ENCODE measurements at places on chromosomes 6 and 20. TPM values are rescaled to one million over a fixed set of nuclear protein-coding genes. Genes with fewer than 3 reads are reported as not detected.

DNA sequence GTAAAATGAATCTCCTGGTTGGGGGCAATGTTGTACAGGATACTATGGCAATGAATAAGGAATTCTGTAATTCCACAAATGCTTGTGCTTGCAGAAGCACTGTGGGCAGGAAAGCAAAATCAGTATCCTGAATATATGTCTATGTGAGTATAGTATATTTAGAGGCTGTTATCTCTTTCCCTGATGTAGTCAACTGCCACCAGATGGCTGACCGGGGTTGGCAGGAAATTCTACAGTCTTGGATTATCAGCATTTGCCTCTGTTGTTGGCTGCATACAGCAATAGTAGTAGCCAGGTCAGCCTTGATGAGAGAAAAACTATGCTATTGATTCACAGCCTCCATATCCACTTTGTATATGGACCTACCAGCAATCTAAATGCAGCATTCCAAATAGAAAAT is 425.1 kb upstream of the JAG1 start:
- no peaks in the 10 kb centered on the region for H3K4me1 ChIP-seq
- no peaks in the 10 kb centered on the region for H3K27me3 ChIP-seq
- no peak overlapping the region for H3K27ac ChIP-seq
- DNase-seq: no peak
- H3K36me3 ChIP-seq: no peaks in the 10 kb centered on the region

GRCh38 chr6:56459030-56459805 is 183.5 kb downstream of the DST start:
- no peak overlapping the region for H3K4me3 ChIP-seq
- no peak for DNase-seq
- H3K4me1 ChIP-seq: no peaks in the 10 kb centered on the region
- H3K27ac ChIP-seq: no peak overlapping the region
- no peaks in the 10 kb centered on the region for H3K36me3 ChIP-seq
- no peaks in the 10 kb centered on the region for H3K27me3 ChIP-seq

- no peaks in the 10 kb centered on the region for H3K4me1 ChIP-seq
- no peak for DNase-seq
- no peak overlapping the region for H3K4me3 ChIP-seq
- H3K36me3 ChIP-seq: no peaks in the 10 kb centered on the region
- H3K27me3 ChIP-seq: peaks cover 48% of the 10 kb centered on the region
- H3K27ac ChIP-seq: no peak overlapping the region
Measured at GRCh38 chr6:44024574-44025219, 102.6 kb downstream of the MRPL14 start.

DNA sequence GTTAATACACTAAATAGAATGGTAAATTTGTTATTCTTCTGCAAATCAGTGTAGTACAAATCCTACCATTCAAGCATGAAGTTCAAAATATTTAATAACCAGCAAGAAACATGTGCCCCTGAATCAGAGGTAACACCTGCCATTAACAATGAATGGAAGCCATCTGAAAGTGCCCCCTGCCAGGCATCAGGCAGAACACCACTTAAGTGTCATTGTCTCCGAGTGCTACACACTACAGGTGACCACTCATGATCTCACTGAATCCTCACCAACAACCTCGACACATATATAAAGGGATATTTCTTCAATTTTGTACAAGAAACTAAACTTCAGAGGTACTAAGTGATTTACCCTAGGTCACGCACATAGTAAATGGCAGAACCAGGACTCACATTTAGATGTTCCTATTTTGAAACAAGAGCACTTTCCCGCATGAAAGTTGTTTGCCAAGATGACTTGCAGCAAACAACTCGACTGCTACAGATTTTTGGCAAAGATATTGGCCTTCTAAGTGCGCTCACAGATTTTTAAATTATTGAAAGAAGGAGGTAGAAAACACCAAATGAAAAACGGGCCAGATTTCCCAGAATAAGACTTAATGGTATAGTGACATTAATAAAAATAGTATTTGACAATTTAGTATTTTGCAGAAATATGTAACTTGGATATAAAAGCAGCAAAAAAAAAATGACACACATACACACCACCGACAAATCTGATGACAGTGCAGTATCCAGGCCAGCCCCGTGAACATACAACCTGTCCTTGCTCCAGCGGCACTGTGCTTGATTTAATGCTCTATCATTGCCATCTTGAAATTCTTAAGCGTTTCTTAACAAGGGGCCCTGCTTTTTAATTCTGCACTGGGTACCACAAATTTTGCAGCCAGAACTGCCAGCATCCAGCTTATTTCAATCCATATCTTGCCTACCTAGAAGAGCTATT is 274.5 kb downstream of the ALDH8A1 start:
- no peak overlapping the region for H3K4me3 ChIP-seq
- no peaks in the 10 kb centered on the region for H3K27me3 ChIP-seq

RBPJL gene
- total RNA-seq: not detected

- peak overlapping the region; percentile 89 for H3K27ac ChIP-seq
- H3K36me3 ChIP-seq: peaks cover 7% of the 10 kb centered on the region
- no peak overlapping the region for H3K4me3 ChIP-seq
Measured at GRCh38 chr6:52389264-52389625, 27.3 kb downstream of the PAQR8 start.

DNA sequence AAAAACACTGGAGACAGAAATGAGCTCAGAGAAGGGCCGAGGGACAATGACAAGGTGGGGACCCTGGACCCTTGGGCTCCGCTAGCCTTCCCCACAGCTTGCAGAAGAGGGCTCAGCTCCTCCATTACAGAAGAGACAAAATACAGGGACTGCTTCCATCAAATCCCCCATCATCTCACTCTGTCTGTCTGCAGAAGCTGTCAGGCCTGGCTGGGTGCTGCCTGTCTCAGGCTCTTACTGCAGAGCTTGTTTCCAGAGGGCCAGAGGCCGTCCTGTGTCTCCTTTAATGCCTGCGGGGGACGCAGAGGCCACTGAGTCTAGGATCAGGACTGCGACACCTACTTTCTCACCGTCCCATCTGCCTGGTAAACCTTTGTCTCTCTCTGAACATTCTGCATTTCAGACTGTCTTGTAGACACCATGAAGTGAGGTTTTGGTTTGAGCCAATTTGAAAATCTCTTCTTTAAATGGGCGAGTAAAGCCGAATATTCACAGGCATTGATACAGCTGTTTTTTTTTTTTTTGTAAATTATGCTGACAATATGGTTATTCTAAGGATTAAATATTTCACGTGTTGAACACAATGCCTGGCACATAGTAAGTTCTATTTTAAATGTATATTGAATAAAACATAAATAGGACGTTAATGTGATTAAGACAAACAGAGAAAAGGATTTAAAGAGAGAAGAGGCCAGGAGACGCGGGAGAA is 28.3 kb downstream of the RNASET2 start:
- H3K4me3 ChIP-seq: no peak overlapping the region
- DNase-seq: no peak
- H3K36me3 ChIP-seq: peaks cover 28% of the 10 kb centered on the region
- no peaks in the 10 kb centered on the region for H3K27me3 ChIP-seq
- no peak overlapping the region for H3K27ac ChIP-seq

GRCh38 chr6:157762636-157763035 is 60.4 kb upstream of the SNX9 start:
- H3K36me3 ChIP-seq: no peaks in the 10 kb centered on the region
- peaks cover 59% of the 10 kb centered on the region for H3K4me1 ChIP-seq
- no peak overlapping the region for H3K27ac ChIP-seq
- peak; percentile 48 for DNase-seq

DNA sequence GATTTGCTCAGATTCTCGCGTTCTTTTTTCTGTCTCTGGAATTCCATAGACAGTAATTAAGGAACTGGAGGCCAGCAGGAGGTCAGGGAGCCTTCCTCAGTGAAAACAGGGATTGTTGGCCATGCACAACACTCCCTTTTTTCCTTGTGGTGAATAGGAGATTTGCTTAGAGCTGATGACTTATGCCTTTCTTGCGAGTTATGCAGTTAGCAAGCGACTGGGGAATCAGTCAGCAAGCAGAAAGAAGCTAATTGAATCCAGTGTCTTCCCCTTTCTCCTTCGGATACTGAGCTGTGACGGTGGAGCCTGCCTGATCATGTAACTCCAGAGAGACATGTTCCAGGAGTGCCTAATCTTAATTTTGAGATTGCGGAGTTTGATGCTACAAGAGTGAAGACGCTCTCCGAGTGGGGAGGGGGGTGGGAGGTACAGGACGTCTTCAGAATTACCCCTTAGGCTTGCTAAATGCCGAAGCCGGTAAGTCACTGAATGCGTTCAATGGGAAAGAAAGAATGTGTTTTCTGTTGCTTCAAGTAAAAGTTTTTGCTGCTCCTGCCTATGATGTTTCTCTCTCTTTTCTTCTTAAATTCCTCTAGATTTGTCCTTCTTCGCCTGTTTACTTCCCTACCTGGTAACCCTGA is 165.9 kb downstream of the SASH1 start:
- DNase-seq: no peak
- H3K4me1 ChIP-seq: no peaks in the 10 kb centered on the region
- no peaks in the 10 kb centered on the region for H3K27me3 ChIP-seq
- H3K36me3 ChIP-seq: no peaks in the 10 kb centered on the region
- H3K4me3 ChIP-seq: no peak overlapping the region

DNA sequence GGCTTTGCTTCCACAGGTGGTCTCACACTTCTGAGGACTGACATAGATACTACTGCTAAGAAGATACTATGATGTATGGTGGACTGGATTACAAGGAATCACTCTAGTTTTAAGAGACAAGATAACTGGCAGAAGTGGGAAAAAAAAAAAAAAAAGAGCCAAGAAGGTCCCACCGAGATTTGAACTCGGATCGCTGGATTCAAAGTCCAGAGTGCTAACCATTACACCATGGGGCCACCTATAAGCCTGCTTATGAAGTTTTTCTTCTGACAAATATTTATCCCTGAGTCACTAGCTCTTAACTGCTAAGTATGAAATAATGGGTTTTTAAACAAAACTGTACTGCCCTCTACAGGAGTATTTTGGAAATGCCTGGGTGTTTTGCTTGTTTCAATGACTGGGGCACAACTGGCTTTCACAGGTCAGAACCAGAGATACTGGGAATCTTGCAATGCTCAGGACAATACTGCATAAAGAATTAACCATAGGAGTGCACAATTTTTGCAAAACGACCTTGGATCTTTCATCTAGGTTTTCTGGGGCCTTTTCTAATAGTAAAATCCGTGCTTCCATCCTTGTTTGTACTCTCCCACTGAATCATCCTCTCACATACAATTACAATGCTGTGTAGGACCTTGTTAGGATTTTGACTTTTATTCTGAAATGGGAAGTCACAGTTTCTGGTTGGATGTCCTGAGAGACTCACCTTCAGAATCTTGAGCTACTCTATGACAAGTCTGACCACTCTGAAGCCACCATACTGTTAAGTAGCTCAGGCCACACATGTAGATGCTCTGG is 116.3 kb downstream of the OR2B2 start:
- no peak overlapping the region for H3K4me3 ChIP-seq
- DNase-seq: peak; percentile 39
- H3K36me3 ChIP-seq: no peaks in the 10 kb centered on the region
- H3K27me3 ChIP-seq: no peaks in the 10 kb centered on the region
- peaks cover 11% of the 10 kb centered on the region for H3K4me1 ChIP-seq

- H3K4me3 ChIP-seq: no peak overlapping the region
- H3K27me3 ChIP-seq: peaks cover 18% of the 10 kb centered on the region
- H3K36me3 ChIP-seq: no peaks in the 10 kb centered on the region
Measured at GRCh38 chr20:17912916-17913315, 55.7 kb downstream of the SNX5 start.

Data from T-cell (primary cell).